Cortex of kidney (tissue), 1 donor: ENCODE measurements at places on chromosomes 1 and 21.

DNA sequence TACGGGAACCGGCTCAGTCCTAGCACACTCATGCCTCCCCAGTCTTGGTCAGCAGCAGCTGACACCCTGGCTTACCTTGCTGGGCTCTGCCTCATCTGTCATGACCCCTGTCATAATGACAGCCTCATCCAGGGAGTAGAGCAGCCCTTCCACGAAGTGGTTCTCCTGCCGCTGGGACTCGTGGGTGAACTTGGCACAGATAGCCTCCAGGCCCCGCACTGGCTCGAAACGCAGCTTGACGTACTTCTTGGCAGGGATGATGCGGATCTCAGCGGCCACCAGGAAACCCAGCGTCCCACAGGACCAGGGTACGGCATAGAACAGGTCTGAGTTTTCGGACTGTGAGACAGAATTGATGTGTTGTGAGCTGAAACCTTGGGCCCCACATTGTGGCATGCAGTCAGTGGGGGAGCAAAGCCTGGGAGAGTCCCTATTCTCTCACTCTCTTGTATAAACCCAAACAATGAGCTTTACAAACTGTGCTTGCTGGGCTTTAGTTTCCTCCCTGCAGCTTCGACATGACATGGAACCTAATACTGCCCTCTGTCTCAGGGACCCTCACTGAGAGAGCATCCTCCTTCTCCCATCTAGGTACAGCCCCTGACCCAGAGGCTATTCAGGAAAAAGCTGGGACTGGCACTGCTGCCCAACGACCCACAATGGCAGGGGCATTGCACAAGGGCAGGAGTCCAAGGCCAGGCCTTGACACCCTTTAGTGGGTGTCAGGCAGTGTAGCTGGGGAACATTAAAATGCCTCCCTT, 15.5 kb downstream of the DHCR24 start:
- DNase-seq = no peak

GRCh38 chr1:246032984-246033383, 474.1 kb downstream of the SMYD3 start:
- DNase-seq = no peak

- no peak for DNase-seq
Observed at GRCh38 chr1:180976732-180977357, 45.8 kb downstream of the STX6 start.

GRCh38 chr1:94029130-94029993, 91.6 kb downstream of the ABCA4 start:
- DNase-seq = no peak

- no peak for DNase-seq
Observed at GRCh38 chr1:20227704-20228103, 41.4 kb upstream of the PLA2G2C start.

GRCh38 chr1:154720328-154721297, 112.6 kb upstream of the ADAR start:
- DNase-seq = no peak

DNA sequence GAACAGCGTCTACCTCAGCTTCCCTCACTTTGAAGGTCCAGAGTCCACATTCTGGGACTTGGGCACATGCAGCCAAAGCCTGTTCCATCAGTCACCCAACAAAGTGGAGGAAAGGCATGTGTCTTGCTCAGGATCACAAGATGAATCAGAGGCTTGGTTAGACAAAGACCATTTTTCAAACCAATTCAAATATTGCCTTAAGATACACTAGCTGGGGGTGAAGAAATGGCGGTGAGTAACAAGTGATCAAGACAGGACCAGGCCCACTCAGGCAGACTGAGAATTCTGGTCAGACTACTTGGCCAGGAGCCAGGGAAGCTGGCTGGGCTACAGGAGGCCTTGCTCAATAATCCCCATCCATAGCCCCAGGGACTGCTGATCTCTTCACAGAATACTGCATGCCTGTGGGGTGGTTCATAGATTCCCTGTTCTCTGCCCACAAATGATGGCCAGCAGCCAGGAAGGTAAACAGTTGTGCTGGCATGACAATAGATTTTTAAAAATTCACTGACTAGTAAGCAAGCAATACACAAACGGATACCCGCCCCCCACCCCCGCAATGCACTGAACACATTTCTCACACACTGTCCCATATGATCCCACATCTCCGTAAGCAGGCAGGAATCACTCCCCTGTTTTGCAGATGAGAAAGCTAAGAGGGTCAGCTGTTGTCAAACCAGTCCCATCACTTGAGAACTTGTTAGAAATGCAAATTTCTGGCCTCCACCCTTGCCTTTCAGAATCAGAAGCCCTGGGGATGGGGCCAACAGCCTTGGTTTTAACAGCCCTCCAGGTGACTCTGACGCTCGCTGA, 27.2 kb downstream of the ERI3 start:
- DNase-seq = no peak

GRCh38 chr1:116529199-116529631, 41.6 kb downstream of the CD58 start:
- no peak for DNase-seq

DNA sequence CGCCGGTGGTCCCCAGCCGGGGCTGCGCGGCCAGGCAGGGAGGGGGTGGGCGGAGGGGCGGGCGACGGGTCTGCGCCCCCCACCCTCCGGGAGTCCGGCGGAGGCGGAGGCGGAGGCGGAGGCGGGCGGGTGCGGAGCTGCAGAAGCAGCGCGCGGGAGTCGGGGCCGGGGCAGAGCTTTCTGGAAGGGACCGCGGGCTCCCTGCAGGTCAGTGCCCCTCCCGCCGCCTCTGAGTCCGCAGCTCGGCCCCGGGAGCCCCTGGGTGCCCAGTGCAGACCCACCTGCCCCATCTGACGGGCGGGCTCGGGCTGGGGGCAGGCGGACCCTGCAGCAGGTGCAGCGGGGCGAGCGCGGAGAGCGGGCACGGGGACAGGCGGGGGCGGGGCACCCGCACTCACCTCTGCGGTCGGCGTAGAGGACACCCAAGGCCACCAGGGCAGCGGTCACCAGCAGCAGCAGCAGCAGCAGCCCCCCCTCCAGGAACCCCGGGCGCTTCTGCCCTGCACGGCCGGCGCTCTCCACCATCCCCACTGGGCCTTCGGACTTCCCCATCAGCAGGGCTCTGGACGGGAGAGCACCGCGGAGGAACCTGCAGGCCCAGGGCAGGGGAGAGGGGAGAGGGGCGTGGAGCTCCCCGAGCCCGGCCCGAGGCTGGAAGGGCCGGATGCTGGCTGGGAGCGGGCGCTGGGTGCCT, 3.7 kb downstream of the MMEL1 start:
- no peak for DNase-seq

DNA sequence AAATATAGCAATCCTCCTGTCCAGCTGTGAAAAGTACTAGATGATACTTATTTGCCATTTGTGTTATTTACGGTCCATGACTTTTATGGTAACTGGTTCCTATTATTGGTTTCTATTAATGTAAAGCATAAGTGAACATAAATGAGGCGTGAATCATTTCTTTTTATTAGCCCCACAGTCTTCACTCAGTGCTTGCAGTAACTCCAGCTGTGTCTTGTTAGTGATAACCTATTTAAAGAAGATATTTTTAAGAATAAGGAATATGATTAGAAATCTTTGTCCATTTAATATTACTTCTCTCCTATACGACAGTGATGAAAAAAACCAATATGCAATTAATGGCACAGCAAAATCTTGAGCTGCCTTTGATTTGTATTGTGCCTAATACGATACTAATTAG, 149.9 kb downstream of the SPATA17 start:
- no peak for DNase-seq

GRCh38 chr1:2056955-2057590, 6.9 kb downstream of the PRKCZ start:
- no peak for DNase-seq

DNA sequence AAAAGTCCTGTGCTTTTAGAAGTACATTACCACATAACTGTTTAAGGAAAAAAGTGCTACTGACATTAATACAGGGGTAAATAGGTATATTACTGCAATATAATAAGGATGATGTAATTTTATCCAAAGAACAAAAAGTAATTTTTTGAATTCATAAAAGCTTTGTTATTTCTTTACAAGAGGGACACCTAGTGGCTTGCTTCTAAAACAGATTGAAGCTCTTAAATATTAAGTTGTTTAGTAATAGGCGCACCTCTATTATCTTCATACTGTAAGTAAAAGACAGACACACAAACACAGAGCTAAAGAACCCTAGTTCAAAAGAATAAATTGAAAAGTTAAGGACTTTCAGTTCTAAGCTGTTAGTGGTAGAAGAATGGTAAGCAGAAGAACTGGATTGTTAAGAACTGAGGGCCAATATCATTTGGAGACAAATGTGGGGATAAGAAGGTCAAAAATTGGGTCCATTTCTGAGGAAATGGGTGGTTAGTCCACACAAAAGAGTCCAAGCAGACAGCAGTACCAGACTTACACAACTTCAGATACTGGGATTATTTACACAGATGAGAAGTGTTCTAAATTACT, 15.4 kb downstream of the ZNHIT6 start:
- DNase-seq = no peak

- DNase-seq = no peak
Observed at GRCh38 chr1:116940814-116941599, 31.3 kb downstream of the PTGFRN start.

DNA sequence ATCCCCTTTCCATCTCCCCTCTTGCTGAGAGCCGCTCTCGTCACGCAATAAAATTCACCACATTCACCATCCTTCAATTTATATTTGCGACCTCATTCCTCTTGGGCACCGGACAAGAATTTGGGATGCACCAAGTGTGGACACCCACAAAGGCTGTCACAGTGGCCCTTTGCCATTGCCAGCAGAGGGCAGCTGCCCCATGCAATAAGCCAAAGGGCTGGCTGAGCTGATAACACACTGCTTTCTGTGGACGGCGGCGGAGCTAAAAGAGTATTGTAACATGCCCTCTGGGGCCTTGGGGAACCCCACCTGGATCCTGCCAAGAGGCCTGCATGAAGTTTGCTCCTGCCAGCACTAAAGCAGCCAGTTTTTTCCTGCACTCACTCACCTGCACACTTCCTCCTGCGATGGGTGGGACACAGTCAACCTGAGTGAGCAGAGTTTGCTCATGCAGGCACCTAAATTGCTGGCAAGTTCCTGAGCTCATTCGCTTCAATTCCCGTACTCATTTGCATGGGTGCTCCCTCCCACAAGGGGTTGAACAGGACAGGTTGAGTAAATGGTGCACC, 792.3 kb upstream of the ADAMTS5 start:
- no peak for DNase-seq

GRCh38 chr1:228850141-228851100, 115.1 kb downstream of the RHOU start:
- no peak for DNase-seq

DNA sequence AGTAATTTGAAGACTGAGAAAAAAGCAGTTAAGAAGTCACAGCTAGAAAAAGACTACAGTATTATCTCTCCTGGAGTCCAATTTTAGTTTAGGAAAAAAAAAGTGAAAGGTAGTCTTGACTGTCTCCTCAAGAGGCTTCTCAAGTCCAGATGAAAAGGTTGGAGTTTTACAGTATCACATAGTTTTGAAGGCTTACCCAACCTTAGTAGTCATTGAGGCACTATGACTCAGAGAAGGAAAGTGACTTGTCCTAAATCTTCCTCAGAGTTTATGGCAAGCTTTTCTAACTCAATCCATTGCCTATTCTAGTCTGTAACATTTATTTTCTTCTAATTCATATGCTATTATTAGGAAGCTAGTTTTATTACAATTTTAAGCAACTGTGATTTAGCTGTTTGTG, 174.9 kb downstream of the DPYD start:
- DNase-seq = no peak

DNA sequence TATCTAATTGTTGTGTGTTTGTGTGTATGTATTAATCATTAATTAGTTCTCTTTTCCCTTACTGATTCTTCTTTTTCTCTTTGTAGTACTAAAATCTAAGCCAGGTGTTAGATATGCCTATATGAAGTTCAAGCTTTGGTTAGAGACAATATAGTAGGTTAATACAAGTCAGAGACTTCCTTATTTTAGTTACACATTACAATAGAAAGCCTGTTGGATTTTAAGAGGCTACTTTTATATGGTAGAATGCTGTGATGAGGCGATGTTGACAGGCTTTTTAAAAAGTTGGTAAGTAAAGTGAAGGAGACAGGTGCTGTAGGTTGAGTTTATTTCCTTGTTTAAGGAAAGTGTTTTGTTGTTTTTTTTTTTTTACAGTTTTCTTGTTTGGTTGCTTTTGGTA, 45.9 kb downstream of the ADGRL2 start:
- no peak for DNase-seq

GRCh38 chr1:5935026-5935425, 57.2 kb downstream of the NPHP4 start:
- DNase-seq = no peak

DNA sequence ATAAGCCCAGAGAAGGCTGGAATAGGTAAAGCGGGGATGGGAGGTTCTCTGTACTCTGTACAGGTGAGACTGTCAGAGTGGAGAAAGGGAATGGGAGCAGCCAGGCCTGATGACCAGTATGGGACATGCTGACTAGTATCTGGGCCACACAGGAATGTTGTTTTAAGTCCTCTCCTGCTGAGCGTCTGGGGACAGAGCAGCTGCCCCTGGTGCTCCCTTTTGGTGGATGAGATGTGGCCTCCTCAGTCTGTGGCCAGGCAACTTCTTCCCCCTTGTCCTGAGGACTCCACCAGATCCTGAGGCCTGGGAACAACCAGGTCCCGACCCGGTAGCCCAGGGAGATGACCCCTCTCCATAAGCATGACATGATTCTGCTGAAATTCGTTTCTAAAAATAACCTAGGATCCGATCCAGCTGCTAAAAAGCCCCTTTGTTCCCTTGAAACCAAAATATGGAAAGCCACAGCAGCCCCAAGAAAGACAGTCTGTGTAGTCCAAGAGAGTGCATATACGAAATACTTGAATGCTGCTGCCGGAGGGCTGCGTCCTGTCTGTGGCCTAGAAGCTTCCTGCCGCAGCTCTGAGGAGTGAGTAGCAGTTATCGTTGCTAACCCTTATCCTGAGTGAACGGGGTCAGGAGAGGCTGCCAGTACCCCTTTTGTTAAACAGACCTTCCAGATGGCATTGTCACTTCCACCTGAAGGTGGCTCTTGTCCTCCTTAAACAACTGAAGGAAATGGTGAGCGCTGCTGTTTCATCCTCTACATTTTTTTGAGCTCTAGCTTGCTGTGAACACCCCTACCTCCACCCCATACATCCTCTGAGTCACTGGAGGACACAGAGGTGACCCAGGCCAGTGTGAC, 47.1 kb downstream of the ATP2B4 start:
- no peak for DNase-seq

DNA sequence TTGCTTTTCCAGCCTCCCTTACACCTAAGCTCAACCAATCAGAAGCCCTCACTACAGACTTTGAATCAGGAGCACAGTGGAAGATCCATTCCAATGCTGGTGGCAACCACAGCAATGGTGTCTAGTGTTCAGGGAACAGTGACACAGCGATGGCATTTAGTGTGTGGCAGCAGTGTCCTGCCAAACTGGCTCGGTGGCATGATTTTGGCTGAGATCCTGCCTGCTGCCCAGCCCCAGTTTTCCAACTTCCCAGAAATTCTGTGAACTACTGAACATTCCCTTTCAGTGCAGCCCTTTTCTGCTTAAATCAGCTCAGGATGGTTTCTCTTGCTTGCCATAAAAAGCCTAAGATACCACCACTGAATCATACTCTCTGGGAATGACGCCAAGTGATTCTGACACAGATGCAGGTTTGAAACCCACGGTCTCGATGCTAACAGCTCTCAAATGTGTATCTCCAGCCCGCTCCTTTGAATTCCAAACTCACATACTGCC, 8.8 kb downstream of the ASAP3 start:
- no peak for DNase-seq
